ENCODE measurements at places on chromosomes 3 and 15.

DNA sequence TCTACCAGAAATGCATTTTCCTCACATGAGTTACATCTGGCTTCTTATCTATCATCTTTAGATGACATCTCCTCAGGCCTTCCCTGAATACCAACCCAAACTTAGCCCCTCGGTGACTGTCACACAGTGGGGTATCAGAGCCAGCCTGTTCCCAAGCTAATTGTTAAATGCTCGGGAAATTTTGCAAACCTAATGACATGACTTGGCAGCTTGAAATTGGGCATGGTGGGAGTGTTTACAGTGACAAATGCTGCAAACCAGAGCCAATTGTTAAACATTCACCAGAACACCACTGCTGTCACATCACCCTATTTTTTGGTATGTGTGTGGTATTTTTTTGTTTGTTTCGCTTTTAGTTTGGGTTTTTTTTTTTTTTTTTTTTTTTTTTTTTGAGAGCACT is 130.8 kb downstream of the HCN4 start:
- DNase-seq = no peak

GRCh38 chr3:181250714-181251113 is 261.2 kb upstream of the DNAJC19 start:
- DNase-seq = no peak

DNA sequence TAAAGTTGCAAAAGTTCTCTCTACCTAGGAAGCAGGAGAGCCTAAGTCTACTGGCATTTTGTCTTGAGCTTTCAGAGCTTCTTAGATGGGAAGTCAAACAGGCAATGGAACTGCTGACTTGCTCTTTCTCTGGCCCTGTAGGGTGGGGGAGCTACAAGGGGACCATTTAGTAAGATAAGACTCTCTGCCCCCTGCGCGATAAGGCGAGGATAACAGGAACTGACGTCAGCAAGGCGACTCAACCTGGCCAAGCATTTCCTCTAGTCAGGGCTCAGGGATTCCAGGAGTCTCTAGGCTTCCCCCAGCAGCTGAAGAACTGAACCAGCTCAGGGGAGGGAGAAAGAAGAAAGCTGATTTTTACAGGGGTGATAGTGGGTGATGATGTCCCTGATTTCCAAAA is 5.8 kb downstream of the RARB start:
- DNase-seq = no peak

GRCh38 chr3:134938029-134938525 is 143.0 kb downstream of the EPHB1 start:
- DNase-seq = no peak

DNA sequence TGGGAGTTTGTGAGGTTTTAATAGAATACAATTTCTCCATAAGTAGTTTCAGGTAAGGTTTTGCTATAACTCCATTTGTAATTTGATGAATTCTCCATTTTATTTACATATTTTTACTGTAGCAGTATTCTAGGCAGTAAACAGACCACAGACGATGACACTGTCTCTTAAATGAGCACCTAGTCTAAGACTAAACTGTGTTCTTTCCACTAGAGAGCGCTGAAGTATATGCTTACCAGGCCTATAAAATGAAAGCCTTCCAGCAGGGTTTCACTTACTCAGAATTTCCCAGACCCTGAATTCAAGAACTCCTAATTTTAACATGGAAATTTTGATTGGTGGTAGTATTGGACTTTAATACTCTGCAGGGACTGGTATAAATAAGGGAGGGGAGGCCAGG is 41.6 kb downstream of the POLG start:
- DNase-seq = no peak

DNA sequence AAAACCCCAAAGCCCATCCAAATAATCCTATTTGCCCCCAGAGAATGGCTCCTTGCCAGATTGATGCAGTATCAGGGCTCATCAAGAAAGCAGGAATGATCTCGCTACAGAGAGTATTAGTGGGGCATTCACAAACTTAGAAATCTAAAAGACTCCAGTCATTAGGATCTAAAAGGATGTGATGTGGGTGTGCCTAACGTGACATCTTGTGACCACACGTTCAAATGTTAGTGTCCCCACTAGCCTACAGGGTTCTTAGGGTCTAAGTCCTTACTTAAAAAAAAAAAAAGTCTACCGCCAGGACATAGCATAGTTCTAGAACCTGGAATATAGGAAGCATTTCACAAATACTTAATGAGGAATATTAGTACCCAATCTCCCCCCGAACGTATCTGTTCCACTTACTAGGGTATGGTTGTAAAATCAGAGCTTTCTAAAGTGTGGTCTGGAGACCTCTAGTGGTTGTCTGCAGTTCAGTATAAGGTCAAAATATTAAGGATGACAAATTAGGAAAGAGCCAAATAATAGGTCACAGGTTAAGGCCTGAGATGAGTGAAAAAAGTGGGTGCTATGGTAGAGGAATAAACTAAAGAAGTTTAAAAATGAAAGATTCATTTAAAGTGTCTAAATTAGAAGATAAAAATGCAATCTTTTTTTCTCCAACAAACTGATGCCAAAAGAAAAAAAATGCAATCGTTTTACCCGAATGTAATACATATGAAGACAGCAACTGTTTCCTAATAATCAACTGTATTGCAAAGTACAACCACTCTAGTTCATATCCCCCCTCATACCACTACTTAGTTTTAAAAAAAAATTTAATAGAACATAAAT is 4.2 kb upstream of the CHRM5 start:
- DNase-seq = no peak
